ENCODE measurements at places on chromosomes 6 and 20.

DNA sequence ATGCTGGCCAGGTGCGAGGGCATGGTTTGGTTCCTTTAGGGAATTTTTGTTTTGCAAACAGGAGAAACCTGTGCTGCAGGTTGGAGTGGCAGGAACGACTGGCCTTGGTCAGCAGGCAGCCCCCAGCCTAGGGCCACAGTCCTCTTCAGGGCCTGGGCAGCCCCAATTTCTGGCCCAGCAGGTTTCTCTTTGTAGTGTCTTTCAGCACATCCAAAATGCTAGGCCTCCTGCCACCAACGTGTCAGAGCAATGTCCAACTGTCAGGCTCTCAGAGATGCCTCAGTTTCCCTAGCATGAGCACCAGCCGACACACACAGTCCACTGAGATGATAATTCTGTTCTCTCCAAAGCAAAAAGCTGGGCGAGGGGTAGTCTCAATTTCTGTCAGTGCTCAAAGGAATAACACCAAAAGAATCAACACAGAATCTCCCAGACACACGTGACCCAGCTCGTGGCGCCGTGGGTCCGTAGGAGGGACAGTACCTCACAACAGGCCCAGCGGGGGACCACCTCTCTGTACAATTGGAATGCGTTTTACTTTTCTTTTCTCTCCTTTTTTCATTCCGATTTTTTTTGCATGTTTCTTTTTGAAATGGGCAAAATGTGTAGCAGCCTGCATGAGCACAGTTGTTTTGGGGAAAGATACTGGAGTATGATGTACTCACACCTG is 125.9 kb downstream of the TAF4 start:
- no peak for DNase-seq

DNA sequence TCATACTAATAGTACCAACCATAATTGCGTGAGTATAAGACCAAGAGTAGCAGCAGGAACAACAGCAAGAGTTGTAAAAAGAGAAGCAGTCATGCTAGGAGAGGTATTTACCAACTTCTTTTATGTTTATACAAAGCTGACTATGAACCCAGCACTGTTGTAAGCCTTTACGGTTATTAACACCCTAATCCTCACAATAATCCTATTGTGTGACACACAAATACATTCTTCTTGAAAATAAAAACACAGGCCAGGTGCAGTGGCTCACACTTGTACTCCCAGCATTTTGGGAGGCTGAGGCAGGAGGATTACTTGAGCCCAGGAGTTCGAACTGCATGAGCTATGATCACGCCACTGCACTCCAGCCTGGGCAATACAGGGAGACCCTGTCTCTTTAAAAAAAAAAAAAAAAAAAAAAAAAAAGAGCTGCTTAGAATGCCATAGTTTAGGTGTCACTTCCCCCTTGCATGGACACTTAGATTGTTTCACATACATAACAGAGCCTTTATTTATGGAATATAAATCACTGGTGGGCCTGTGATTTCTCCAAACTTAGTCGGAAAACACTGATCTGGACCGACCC is 20.2 kb downstream of the HCK start:
- DNase-seq, result no peak

GRCh38 chr6:22062807-22063408 is 233.9 kb downstream of the PRL start:
- DNase-seq, result peak; percentile 61

- DNase-seq, result no peak
Measured at GRCh38 chr6:38452816-38453660, 186.7 kb downstream of the BTBD9 start.

DNA sequence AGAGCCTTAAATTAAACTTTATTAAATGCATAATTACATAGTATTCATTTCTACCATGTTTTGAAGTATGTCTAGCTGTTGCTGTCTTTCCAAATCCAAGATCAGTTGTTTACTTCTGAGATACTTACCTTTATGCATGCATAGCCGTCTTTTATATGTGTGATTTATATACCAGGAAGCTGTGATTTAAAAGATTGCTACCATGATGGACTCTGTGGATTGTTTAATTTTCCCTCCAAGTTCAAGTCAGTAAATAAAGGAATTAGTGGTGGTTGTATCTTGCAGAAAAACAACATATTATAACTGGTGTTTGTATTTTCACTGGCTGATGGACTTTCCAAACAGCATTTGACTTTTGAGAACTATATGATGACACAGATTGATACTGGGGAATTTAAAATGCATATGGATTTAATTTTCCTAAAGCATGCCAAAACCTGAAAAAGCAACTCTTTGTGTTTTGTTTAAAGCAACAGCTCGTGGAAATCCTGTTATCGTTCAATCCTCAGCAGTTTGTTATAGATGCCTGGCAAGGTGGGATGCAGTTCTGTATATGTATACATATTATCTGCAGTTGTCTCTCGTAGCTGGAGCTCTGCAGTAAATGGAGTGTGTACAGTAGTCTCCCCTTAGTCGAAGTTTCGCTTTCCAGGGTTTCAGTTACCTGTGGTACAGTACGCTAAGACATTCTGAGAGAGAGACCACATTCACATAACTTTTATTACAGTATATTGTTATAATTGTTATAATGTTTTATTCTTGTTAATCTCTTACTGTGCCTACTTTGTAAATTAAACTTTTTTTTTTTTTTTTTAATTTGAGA is 77.1 kb downstream of the CBFA2T2 start:
- DNase-seq, result no peak

DNA sequence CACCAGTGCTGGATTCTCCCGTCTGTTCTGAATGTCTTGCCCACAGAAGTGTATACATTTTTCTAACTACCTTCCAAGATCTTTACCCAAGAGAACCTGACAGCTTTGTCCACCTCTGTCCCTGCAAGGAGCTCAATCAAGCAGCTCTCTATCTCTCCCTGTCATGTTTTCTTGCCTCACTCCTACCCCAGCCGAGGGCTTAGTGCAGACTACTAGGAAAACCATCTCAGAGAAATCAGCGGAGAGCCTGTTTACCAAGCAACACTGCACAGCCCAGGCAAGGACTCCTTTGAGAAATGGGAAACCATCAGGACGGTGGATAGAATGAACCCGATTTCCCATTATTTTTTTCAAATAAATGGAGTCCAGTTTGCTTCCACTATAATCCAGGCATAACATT is 250.7 kb upstream of the JARID2 start:
- DNase-seq, result no peak

GRCh38 chr20:5674176-5674660 is 76.0 kb upstream of the SHLD1 start:
- peak; percentile 37 for DNase-seq

GRCh38 chr6:166862978-166863530 is 93.3 kb downstream of the RNASET2 start:
- DNase-seq, result no peak

GRCh38 chr20:16777126-16777525 is 29.0 kb downstream of the OTOR start:
- no peak for DNase-seq

GRCh38 chr6:74114428-74114827 is 418.4 kb downstream of the CD109 start:
- DNase-seq, result no peak

GRCh38 chr6:45540375-45540920 is 162.7 kb upstream of the SUPT3H start:
- no peak for DNase-seq

Data from CD4-positive, alpha-beta T cell treated with Interleukin-17A for 4 hours (primary cell).